Heart left ventricle (tissue), 16 donors: ENCODE measurements at places on chromosomes 5 and 9.

DNA sequence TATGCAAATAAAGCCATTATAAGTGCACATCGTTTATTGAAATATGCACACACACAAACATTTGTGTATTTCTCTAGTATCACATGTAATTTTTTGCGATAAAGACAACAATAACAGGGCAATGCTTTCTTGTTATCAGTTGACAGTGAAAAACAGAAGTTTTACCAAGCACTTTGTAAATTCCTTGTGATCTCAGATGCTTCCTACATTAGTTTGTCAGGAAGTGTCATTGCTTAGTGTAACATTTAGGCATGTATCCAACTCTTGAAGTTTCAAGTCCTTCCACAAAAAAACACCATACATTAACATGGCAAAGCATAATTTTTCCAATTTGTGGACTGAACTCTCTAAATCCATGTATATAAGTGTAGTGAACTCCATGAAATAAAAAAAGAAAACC is 46.4 kb downstream of the MOCS2 start:
- no peak for DNase-seq

GRCh38 chr5:149170299-149170698 is 29.0 kb downstream of the ABLIM3 start:
- DNase-seq, result no peak

DNA sequence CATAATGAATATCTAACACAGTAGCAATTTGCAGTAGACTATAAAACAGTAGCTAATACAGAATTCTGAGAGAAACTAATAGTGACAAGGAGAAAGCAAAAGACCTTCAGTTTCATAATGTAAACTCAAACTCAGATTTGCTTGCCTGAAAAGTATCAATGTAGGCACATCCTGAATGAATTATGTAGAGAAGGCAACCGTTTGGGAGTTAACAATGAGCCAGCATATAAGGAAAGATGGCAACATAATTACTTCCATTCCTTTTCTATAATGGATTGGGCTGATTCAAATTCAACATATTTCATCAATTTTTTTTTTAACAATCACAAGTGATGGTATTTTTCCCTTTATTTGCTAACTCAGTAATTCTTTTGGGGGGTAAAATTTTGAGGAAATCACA is 261.6 kb downstream of the SEMA5A start:
- DNase-seq, result no peak

- no peak for DNase-seq
Observed at GRCh38 chr9:129561594-129562281, 59.2 kb downstream of the C9orf50 start.
